ENCODE measurements at places on chromosomes 6 and 20.

DNA sequence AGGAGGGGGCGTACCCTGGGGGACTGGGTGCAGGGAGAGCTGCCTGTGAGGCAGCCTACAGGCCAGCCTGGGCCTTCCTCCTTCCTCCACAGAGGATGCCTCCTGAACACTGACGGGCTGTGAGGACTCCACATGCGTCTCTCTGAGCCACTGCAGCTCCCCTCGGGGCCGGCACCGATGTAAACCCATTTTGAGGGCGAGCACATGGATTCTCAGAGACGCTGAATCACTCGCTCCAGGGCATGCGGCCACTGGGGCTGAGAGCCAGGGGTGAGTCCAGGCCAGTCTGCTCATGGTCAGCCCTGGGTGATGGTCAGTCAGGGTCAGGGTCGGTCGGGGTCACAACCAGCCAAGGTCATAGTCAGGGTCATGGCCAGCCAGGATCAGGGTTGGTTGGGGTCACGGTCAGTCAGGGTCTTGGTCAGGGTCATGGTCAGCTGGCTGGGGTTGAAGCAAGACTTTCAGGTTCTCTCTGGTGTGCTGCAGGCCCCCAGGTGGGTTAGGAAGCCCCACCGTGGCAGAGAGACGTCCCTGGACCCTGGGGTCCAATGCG lies 14.7 kb upstream of the RBBP8NL start:
- DNase-seq, result no peak

GRCh38 chr6:80637312-80637711 lies 530.8 kb downstream of the BCKDHB start:
- DNase-seq, result no peak

- no peak for DNase-seq
Observed at GRCh38 chr6:131258010-131258652, 122.9 kb downstream of the AKAP7 start.

- DNase-seq, result peak; percentile 21
Observed at GRCh38 chr6:145963216-145964068, 716 bp downstream of the SHPRH start.
